ENCODE measurements at places on chromosomes 11 and 22.
A peak's percentile ranks its signal among the peaks of the same experiment; 100 is the strongest.

DNA sequence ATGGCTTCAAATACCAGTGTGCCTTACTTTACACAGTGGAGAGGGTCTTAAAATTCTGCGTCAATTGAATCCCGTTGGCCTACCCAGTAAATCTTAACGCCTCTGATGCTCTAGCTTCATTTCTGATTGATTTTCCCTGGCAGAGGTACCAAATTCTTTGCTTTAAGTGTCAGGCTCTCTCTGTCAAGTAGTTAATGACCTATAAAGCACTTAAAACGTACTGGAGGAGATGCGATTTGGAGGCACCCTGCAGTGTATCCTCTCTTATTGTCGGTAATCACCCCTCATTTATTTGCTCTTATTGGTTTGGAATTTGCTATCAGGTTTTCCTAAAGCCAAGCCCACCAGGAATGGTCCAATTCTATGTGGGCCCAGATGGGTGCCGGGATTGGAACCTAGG lies 59.2 kb downstream of the NFAM1 start:
- DNase-seq, result no peak

GRCh38 chr11:95732930-95733602 lies 56.5 kb downstream of the FAM76B start:
- no peak for DNase-seq

- DNase-seq, result no peak
Measured at GRCh38 chr22:30889996-30890480, 78.5 kb downstream of the MORC2 start.

GRCh38 chr11:67612751-67613150 lies 6.0 kb downstream of the NDUFV1 start:
- DNase-seq, result no peak

GRCh38 chr11:124961972-124962609 lies 8.1 kb downstream of the CCDC15 start:
- peak; percentile 50 for DNase-seq

DNA sequence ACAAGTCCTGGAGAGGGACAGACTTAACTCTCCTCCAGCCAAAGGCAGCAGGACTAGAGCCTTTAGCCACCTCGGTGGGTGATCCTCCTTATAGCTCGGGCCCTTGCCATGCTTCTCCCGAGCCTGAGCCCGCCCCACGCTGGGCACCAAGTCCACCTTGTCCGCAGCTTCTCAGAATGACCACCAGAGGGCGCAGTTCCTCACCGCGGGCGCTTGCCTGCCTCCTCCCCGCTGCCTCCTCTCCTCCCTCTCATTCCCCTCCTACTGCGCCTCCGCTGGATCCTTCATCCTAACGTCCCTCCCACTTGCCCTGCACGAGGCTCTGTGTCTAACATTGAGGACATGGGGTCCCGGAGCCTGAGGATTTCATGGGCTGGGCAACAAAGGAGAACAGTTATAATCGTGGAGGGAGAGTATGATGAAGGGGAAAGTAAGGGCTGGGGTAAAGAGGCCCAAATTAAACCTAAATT lies 11.3 kb upstream of the MOGAT2 start:
- peak; percentile 10 for DNase-seq

GRCh38 chr11:69912911-69913451 lies 93.8 kb upstream of the FGF3 start:
- DNase-seq, result no peak

DNA sequence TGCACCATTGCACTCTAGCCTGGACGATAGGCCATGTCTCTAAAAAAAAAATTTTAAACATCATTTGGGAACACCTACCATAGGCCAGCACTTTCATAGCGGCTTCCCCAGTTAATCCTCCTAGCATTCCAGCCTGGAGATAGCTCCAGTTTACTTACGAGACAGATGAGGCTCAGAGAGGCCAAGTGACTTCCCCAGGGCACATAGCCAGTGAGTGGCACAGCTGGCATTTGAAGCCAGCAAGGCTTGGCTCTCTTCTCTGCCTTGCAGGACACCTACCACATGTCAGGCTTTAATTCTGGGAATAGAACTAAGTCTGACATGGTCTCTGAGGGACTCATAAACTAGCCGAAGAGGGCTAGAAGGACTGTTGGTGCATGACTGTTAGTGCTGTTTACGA lies 4.9 kb upstream of the TAGLN start:
- DNase-seq, result no peak

GRCh38 chr11:1072116-1072820 lies 2.4 kb upstream of the MUC2 start:
- no peak for DNase-seq

GRCh38 chr11:28346209-28346608 lies 238.0 kb downstream of the METTL15 start:
- no peak for DNase-seq

DNA sequence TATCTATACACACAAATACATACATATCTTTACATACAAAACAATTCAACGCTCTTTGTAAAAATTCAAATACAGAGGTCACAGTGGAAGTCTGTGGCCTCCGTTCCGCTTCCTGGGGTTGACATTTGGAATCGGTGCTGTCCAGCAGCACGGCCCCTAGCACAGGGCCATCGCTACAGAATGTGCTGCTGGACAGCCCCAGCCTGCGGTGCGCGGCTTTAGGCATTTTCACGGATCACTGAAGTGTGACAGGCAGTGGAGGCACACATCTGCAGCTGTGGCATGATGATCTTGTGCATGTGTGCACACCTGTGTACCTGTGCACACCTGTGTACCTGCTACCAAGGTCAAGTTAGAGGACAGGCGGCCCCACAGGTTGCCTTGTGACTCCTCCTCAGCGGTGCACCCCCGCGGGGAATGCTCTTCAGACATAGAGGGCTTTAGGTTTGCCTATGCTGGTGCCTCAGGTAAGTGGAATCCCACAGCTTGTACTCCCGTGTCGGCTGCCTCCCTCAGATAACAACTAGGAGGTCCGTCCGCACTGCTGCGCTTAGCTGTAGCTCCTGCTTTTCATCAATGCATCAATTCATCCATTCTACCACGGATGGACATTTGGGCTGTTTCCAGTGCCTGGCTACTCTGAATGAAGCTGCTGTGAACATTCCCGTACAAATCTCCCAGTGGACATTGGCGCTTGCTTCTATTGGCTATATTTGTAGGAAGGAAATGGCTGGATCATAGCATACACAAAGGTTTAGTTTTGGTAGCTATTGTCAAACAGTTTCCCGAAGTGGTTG lies 29.9 kb downstream of the GAL start:
- no peak for DNase-seq

DNA sequence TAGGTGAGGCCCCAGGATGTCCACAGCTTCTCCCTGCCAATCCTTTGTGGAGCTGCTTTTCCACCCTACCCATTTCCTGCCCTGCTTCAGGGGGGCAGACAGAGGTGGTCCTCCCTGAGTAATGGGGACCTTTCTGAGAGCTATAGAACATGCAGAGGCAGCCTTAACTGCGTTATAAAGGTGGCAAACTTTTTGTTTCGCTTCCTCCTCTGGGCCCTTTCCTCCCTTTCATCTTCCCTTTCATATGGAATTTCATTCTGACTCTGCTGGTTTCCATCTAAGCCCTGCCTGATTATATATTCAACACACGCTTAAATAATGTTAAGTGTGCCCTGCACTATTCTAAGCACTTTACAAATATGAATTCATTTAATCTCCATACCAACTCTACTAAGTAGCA lies 169.3 kb upstream of the E2F8 start:
- DNase-seq, result no peak

GRCh38 chr11:80603472-80603871 lies 1162.6 kb upstream of the TENM4 start:
- DNase-seq, result no peak

DNA sequence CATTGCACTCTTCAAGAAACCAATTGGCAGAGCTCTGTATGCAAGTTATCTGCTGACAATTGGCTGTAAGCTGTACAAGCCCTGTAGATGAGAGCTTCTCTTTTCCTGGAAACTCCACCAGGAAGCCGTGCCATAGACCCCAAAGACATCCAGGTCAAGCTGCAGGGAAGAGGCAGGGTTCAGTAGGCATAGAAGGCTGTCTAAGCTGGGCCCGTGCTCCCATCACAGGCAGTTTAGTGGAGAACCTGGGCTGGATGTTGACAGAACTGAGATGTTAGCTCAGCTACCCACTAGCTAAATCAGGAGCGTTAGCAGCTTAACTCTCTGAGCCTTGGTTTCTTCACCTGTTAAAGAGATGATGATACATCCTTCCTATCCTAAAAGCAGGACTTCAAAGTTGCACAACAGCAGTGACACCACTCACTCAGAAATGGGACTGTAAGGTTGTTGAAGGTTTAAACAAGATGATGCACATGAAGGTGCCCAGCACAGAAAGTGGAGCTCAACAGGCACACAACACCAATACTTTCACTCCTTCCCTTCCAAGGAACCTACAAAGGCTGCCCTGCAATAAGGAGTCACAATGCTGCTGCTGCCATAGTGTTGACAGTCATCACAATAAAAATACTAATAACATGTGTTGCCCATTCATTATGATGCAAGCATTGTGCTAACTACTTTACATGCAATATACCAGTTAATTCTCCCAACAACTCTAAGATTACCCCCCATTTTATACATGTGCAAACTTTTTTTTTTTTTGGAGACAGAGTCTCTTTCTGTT lies 115.4 kb downstream of the ZBTB16 start:
- no peak for DNase-seq

GRCh38 chr22:44086271-44087088 lies 62.4 kb downstream of the PARVB start:
- DNase-seq, result no peak

DNA sequence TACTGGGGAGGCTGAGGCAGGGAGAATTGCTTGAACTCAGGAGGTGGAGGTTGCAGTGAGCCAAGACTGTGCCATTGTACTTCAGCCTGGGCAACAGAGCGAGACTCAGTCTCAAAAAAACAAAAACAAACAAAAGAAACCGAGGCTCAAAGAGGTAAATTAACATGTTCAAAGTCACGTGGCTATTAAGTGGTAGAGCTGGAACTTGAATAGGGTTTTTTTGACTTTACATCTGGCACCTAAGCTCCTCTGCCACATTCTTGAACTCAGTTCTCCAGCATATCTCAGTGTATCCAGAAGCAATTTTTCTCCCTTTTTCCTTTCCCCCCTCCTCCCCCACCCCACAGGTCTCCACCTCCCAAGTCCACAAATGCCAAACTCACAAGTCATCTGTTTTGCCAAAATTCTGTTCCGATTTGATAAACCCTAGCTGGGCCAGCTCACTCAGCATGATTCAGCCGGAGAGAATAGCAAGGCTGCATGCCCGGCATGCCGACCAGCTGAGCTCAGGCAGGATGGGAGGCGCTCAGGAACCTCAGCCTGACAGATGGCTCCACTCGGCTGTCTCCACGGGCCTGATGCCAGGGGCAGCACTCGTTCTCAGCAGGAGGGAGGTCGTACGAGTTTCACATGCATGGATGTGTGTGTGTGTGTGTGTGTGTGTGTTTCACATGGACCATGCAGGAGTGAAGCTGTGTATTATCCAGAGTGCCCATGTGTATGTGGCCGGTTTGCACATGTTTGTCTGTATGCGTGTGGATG lies 63.2 kb upstream of the RRAS2 start:
- DNase-seq, result peak; percentile 99

- no peak for DNase-seq
Measured at GRCh38 chr11:61061081-61061826, 41.0 kb upstream of the CD5 start.

DNA sequence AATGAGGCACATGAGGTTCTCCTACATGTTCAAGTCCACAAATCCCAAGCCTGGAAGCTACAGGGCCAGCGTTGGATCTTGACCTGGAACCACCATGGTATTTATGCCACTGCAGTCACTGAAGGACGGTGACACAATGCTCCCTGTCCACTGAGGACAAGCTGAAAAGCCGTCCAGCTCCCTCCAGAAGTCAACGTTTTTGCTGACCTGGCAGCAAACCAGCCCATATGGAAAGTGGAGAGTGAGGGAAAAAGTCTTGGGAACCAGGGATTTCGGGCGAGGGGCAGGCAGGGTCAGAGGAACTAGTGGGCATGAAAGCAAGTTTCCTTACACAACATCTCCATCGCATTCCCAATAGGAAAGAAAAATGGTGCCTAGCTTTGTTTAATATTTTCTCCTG lies 33.3 kb downstream of the OPCML start:
- no peak for DNase-seq

DNA sequence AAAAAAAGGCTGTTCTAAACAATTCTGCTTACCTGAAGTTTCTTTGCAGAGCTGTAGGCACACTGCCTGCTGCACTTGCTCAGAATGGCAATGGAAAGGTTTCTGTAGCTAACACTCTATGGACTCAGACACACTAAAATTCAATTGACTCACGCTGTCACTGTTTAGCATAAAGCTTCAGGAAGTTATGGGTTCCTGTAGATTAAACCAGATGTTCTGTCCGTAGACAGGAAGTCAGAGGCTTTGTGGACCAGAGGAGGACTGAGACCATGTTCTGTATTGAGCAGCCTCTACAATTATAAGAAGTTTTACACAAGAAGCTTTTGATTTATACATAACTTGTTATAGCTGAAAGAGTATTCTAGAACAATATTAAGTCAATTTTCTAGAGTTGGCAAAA lies 70.4 kb downstream of the GLYATL1 start:
- DNase-seq, result no peak

DNA sequence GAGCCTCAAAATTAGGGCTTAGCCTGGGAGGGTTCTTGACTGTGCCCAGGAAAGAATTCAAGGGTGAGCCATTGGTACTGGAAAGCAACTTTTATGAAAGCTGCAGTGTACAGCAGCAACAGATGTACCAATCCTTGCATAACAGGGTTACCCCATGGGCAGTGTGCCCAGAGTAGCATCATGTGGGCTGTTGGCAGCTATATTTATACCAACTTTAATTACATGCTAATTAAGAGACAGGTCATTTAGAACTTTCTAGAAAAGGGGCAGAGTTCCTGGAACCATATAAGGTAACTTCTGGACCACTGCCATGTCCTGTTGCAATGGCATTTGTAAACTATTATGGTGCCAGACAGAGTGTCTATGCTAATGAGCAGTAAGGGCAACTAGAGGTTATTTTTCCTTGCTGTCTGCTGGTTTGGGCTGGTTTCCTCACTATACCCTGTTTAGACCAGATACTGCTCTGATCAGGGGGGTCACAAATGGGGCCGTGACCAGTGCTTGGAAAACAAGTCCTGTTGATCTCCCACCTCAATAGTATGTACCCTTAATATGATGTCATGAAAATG lies 1120.5 kb upstream of the RAG2 start:
- no peak for DNase-seq

DNA sequence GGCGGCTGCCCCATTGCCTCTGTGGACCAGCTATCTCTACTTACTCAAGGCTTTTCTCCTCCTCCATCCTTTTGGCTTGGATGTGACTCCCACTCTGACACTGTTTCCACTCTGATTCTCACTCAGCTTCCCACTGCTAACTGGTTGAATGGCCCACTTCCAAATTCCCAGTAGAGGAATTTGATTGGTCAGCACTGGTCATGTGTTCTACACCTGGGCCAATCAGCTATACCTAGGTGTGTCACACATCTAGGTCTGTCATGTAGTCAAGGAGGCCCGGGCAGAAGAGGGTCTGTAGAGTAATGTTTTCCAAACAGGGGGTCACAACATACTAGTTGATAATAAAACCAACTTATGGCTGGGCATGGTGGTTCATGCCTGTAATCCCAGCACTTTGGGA lies 53.3 kb downstream of the TPBGL start:
- DNase-seq, result no peak

All from GM04503 (cell line).